ENCODE measurements at places on chromosomes 4 and X.

- no peak for DNase-seq
Measured at GRCh38 chrX:120653000-120653399, 23.1 kb upstream of the C1GALT1C1 start.

- no peak for DNase-seq
Measured at GRCh38 chrX:38342853-38343778, 9.3 kb upstream of the OTC start.

- DNase-seq, result no peak
Measured at GRCh38 chrX:427812-428725, 41.4 kb upstream of the PPP2R3B start.

DNA sequence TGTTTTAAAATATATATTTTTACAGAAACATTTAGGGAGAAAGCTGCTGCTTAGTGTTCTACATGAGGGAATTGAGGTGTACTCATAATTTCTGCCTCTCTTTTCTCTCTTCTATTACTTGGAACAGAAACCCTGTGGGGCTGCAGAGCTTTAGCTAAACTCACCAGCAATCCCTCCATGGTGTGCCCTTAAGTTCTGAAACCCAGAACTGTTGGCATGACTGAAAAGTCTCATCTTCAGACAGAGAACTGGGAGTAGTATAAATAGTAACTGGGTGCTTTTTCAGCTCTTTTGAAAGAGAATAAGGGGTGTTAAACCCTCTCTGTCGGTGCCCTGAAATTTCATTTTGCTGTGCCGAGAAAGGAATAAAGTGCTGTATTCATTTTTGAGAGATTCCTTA is 294.9 kb upstream of the BOD1L1 start:
- no peak for DNase-seq

DNA sequence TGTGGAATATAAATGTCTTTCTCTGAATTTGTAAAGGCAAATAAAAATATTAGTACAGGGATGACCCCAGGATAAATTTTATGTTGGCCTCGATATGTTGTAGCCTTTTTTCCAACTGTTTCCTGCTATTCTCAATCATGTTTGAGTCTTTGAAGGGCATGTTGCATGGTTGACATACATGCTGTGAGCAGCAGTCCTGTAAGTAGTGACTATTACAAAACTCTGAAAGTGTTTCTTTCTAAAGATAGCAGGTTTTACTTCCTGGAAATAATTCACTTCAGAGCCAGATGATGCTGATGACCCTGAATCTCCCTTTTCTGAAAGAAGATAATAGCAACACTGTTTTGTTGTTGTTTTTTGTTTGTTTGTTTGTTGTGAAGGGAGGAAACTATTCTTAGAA is 393.0 kb upstream of the GNPDA2 start:
- DNase-seq, result no peak

GRCh38 chr4:127881563-127881864 is 821 bp downstream of the PLK4 start:
- DNase-seq, result no peak

DNA sequence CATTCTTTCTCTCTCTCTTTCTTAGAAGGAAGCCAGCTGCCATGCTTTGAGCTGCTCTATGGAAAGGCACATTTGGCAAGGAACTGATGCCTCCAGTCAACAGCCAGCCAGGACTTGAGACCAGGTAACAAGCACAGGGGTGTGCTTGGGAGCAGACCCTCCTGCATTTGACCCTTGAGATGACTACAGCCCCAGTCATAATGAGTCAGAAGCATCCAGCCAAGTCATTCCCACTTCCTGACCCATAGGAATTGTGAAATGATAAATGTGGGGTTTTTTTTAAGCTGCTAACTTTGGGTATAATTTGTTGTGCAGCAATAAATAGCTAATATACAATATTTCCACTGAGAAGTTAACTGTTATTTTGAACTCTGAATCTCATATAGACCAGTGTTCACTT is 446.9 kb downstream of the GRXCR1 start:
- no peak for DNase-seq

DNA sequence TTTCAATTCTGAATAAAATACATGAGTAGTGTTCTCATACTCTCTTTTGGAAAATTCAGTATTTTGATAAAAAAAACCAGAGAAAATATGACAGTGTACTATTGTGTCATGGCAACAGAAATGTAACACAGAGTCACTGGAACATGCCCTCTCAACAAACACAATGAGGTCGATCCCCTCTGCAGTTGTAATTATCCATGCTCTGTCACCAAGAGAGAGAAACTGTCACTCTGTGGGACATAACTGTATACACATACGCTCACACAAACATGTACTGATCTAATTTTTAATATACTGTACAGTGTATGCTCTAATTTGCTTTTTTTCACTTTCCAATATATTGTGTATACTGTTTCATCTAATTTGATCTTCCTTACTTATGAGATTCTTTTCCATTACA is 1136.8 kb upstream of the TENM3 start:
- DNase-seq, result no peak

- DNase-seq, result no peak
Measured at GRCh38 chr4:61511716-61512488, 311.8 kb downstream of the ADGRL3 start.

GRCh38 chr4:153679486-153679885 is 4.6 kb upstream of the TLR2 start:
- DNase-seq, result no peak

Measured in germinal center (tissue), 1 donor.